ENCODE measurements at places on chromosomes 13 and 19.

GRCh38 chr13:25069911-25070310 is 26.0 kb upstream of the PABPC3 start:
- DNase-seq: no peak

- no peak for DNase-seq
These were observed 19.6 kb downstream of the LNX2 start for GRCh38 chr13:27600711-27601110.

GRCh38 chr13:46071590-46072249 is 19.2 kb upstream of the ZC3H13 start:
- DNase-seq: no peak

DNA sequence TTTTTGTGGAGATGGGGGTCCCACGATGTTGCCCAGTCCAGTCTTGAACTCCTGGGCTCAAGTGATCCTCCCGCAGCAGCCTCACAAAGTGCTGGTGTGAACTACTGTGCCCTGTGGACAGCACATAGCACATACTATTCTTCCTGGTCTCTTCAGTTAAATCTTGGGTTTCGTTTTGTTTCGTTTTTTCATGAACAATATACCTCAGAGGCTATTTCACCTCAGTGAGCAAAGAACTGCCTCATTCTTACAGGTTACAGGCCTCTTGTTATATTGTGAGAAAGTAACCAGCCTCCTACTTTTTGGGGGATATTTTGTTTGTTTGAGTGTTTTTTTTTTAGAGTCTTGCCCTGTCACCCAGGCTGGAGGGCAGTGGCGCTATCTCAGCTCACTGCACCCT is 1.3 kb upstream of the C3 start:
- no peak for DNase-seq

- no peak for DNase-seq
These were observed 12.2 kb upstream of the CDC16 start for GRCh38 chr13:114222461-114222968.

- DNase-seq: no peak
These were observed 3.5 kb upstream of the ZNF701 start for GRCh38 chr19:52566588-52566987.

GRCh38 chr13:40352380-40352778 is 314.1 kb downstream of the FOXO1 start:
- peak; percentile 42 for DNase-seq

GRCh38 chr13:109883181-109884180 is 97.1 kb upstream of the IRS2 start:
- DNase-seq: no peak

DNA sequence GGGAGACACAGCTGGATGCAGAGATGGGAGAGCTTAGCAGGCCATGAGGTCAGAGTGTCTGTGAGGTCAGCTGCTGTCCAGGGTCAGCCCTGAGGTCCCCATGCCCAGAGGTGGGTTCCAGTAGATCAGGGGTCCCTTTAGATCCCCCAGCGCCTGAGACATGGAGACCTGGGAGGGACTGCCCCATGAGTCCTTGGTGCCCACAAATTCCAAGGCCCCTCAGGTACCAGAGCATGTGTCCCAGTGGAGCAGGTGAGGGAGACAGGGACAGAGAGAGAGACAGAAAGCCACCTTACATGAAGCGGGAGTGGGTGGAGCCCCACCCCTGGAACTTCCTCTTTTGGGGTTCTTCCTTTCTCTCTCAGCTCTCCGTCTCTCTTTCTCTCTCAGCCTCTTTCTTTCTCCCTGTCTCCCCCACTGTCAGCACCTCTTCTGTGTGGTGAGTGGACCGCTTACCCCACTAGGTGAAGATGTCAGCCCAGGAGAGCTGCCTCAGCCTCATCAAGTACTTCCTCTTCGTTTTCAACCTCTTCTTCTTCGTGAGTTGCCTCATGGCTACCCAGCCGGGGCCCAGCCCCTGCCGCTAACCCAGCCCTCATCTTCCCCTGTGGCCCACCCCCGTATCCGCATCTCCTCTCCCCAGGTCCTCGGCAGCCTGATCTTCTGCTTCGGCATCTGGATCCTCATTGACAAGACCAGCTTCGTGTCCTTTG is at the start of gene CD37:
CD37 (plus strand) TSS at position 336 of the 713 bp plus-strand sequence; CDS start at position 471, 135 bp downstream.
- DNase-seq: no peak

- no peak for DNase-seq
These were observed 42.5 kb upstream of the ANKRD10 start for GRCh38 chr13:110957181-110957884.

- peak; percentile 82 for DNase-seq
These were observed 1.6 kb downstream of the PKN1 start for GRCh38 chr19:14434543-14435319.

GRCh38 chr13:100658363-100658762 is 16.2 kb downstream of the TMTC4 start:
- DNase-seq: no peak

- DNase-seq: no peak
These were observed 519.6 kb downstream of the KLF5 start for GRCh38 chr13:73578251-73578875.

DNA sequence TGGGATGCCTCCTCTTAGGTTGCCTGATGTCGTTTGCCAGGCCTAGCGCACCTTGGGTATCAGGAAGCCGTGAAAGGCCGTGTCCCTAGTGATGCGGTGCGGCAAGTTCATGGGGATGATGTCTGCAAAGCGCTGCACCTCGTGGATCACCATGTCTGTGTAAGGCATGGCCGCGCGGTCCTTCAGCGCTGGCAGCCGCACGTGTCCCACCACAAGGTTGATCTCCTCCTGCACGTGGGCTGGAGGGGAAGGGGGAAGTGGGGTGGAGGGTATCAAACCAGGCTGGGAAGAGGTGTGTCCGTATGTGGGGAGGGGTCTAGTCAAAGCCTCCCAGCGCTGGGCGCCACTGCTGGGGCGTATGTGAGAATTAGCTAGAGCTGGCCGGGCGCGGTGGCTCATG is 23.2 kb downstream of the EGLN2 start:
- DNase-seq: no peak

GRCh38 chr19:28314756-28315155 is 898.2 kb downstream of the UQCRFS1 start:
- DNase-seq: no peak

- peak; percentile 44 for DNase-seq
These were observed 49.1 kb upstream of the UBAC2 start for GRCh38 chr13:99151516-99151915.

- peak; percentile 29 for DNase-seq
These were observed 1.7 kb downstream of the ERCC5 start for GRCh38 chr13:102847272-102848234.

DNA sequence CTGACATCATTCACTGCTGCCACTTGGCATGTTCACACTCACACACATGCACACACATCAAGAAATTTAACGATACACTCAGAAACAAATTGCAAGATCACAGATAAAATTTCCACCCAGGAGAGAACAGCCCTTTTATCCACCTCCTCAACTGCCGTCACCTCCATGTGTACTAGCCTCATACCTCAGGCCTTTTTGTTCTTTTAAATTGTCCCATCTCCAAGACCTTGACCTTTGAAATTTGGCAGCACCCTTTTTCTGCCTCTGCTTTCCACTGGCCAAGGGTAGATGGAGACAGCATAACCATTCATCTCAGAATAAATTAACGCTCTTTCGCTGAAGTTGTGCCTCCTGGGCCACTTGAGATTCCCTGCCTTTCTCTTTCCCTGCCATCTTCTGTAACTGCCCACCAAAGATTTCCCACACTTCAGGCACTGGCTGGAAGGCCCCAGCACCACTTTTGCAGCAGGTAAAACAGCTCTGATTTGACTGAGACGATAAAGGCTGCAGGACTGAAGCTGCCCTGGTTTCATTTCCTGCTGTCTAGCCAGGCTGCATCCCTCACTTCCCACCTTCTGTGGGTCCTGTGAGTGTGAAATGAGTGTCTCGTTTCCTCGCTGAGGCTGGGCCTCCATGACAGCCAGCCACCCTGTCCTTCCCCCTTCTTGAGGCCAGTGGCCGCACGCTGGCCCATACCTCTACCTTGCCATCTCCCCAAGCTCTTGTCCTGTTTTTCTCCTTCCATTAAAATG is 39.3 kb downstream of the MBNL2 start:
- no peak for DNase-seq

- DNase-seq: no peak
These were observed 115.4 kb downstream of the ITGBL1 start for GRCh38 chr13:101567841-101568240.

- no peak for DNase-seq
These were observed 275.5 kb downstream of the EFNB2 start for GRCh38 chr13:106259928-106260327.
